MV-4-11 (cell line): ENCODE measurements at places on chromosomes 7 and 10.

DNA sequence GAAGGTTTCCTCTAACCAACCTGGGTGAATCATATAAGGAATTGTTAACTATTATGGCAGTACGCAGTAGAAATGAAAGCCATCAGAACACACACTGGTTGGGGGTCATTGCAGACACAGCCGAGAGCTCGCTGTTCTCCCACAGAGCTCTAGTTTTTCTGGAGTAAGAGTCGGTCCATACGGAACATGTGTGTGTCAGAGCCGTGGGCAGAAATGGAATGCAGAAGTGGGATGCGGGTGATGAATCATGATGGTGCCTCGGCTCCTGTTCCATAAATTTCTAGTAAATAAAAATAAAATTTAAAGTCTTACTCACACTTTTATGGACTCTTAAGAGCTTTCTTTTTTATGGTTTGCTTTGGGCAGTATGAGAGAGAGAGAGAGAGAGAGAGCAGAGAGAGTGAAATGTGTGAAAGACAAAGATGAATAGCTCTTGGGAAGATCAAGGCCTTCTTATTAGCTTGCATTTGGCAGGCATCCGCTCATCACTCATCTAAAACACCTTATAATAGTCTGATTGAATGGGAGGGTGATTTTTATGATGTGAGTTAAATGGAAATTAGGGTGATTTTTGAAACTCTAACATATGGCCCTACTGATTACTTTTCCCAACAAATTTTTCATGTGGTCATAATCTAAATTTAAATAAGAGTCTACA is 98.8 kb upstream of the PFKP start:
- DNase-seq = peak; percentile 53

DNA sequence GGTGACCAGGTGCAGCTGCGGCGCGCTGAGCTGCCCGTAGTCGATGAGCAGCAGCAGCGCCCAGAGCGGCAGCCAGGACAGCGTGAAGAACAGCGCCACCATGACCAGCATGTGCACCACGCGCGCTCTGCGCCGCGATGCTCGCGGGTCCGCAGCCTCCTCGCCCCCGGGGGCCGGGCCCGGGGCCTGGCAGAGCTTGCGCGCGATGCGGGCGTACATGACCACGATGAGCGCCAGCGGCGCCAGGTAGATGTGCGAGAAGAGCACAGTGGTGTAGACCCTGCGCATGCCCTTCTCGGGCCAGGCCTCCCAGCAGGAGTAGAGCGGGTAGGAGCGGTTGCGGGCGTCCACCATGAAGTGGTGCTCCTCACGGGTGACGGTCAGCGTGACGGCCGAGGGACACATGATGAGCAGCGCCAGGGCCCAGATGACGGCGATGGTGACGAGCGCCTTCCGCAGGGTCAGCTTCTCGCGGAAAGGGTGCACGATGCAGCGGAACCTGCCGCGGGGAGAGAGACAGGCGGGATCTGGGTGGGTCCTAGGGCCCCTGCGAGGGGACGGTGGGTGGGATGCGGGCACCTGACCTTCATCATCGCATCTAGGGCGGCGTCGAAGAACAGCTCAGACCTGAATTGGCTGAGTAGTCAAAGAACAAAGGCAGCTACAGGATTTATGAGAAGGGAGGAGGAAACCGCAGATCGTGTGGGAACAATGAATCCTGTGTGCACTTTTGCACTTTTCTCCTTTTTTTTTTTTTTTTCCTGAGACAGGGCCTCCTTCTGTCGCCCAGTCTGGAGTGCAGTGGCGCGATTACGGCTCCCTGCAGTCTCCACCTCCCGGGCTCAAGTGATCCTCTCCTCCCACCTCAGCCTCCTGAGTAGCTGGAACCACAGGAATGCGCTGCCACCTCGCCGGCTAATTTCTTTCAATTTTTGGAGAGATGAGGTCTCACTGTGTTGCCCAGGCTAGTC is 22.4 kb upstream of the PPA1 start:
- peak; percentile 5 for DNase-seq

DNA sequence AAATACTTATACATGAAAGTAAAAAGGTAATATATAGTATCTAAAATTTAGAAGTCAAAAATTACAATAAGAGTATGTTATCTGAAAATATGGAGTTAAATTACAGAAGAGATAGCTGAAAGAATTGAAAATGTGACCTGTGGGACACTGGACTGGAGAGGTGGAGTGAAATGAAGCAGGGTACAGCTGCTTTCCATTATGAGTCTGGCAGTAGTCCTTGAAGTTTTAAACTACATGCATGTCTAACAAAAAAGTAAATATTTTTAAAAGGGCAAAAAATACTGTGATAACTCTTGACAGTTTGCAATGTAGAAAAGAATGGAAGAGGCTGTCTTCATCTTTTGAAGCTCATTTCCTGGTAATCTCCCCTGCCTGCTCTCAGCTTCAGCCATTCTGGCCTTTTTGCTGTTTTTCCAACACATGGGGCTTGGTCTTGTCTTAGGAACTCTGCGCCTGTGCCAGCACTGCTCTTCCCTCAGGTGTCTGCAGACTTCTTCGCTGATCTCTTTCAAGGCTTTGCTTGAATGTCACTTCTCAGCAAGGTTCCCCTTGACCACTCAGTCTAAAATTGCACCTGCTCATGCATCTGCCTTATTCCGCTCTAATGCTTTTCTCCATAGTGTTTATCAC is 36.9 kb downstream of the PTPRZ1 start:
- no peak for DNase-seq

DNA sequence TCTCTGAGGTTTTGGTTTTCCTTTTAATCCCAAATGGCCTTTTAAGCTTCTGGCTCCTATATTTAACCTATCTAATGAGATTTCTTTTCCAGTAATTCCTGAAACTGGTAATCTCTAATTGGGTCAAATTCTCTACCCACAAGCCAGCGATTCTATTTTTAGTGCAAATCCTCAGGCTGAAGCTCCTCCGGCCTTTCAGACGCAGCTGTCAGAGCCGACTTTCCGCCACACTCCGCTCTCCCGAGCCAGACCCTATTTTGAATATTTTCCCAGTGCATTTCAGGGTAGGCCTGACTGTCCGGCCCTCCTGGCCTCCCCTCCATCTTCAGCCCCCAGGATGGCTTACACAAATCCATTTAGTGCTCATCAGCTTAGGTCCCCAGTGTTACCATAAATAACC is 9.7 kb upstream of the ADCY1 start:
- no peak for DNase-seq

DNA sequence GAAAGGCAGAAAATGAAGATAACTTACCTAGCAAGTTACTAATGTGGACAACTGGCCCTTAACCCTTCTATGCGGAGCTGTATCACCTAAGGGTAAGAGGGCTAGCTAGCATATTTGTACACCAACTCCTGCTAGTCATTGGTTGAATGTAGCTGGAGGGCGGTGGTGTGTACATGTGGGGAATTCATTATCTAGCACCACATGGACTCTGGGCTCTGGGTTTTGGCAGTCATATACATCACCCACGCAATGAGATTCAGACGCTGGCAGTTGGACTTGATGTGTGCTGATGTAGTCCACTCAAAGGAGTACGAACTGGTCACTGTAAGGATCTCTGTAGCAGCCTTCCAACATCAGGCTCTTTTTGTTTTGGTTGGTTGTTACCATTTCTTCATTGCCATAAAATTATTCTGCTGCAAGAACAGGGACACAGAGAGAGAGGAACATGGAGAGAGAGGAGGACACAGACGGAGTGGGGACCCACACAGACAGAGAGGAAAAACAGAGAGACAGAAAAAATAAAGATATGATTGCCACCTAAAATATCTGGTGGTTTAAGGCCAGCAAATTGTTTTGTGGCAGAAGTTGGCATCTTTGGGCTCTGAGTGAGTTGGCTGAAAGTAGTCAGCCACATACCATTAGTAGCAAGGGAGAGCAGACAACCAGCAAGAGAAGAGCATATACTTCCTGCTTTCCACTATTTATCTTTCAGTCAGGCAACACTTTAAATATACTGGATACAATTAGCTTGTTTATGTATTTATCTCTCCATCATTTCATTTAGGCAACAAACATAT is 76.7 kb upstream of the MTPN start:
- no peak for DNase-seq

DNA sequence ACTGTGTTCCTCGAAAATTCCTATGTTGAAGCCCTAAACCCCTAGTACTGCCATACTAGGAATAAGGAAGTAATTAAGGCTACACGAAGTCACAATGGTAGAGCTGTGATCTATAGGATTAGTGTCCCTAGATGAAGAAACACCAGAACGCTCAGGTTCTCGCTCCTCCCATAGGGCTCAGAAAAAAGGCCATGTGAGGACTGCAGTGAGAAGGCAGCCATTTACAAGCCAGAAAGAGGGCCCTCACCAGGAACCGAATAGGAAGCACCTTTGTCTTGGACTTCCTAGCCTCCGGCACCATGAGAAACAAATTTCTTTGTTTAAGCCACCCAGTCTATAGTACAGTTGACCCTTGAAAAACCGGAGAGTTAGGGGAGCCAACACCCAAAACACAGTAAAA is 46.2 kb downstream of the CACUL1 start:
- peak; percentile 39 for DNase-seq

DNA sequence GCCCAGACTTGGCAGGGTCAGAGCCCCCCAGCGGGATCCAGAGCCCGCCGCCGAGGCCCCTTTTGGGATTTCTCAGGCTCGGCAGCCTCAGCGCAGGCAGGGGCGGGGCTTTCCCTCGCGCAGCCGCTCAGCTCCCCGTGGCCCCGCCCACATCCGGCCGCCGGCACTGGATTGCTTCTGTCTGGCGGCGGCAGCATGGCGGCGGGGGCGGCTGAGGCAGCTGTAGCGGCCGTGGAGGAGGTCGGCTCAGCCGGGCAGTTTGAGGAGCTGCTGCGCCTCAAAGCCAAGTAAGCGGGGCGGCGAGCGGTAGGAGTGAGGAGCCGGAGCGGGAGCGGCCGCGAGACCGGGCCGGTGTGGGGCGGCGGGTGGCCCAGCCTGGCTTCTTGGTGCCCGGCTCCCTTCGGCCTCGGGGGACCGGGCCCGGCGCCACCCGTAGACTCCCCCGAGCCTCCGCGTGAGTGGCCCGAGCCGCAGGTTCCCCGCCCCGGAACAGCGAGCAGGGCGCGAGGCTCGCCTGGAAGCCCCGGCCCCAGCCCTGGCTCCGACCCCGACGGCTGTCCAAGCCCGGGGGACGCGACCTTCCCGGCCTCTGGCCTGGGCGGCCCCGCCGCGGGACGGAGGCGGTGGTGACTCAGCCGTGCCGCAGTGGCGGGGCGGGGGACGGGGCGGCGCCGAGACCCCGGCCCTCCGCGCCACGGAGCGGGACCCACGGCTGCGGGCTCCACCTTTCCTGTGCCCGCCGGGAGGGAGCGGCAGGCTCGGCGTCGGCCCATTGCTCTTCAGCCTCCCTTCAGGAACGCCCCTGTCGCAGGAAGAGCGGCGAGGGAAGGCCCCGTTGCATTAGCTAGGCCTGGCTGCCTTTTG is at the start of gene GLRX3:
TSS of gene GLRX3 (plus strand) at position 166 of the 864 bp plus-strand sequence. CDS start at position 196, 30 bp downstream.
- peak; percentile 77 for DNase-seq

DNA sequence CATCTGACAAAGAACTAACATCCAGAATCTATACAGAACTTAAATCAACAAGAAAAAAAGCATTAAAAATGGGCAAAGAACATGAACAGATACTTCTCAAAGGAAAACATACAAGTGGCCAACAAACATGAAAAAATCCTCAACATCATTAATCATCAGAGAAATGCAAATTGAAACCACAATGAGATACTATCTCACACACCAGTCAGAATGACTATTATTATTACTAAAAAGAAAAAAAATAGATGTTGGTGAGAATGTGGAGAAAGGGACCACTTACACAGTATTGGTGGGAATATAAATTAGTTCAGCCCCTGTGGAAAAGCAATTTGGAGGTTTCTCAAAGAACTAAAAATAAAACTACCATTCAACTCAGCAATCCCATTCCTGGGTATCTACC is 89.1 kb upstream of the ADO start:
- DNase-seq = no peak

GRCh38 chr10:93299195-93299594 is 182.9 kb downstream of the MYOF start:
- DNase-seq = no peak

- DNase-seq = no peak
Observed at GRCh38 chr7:28442540-28443420, 30.5 kb downstream of the CREB5 start.

DNA sequence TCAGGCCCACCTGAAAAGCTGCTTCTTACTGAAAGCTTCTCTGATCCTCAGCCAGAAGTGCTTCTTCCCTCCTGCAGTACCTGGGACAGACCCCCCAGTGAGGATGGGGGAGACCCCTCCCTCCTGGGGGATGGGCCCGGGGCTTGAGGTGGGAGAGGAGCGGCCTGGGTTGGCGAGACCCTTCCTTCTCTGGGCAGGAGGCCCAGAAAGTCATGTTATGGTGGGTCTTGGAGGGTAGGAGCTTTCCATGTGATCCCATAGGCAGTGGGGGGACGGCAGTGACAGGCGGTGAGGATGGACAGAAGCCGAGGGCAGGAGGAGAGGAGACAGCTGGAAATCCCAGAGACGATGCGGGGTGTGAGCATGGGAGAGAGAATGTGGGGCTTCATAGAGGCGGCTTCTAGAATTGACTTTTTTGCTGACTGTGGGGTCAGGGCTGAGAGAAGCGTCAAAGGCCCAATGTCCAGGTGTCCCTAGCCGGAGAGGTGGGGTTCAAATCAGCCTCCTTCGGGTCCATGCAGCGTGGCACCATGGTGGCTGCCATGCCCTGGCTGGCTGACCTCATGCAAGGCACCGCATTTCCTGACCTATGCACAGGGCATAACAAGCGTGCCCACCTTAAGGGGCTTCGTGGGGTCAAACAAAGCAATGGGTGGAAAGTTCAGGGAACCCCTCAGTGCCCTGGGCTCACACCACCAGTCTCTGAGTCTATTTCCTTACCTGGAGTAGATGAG is 154.0 kb downstream of the UBE2H start:
- DNase-seq = no peak

DNA sequence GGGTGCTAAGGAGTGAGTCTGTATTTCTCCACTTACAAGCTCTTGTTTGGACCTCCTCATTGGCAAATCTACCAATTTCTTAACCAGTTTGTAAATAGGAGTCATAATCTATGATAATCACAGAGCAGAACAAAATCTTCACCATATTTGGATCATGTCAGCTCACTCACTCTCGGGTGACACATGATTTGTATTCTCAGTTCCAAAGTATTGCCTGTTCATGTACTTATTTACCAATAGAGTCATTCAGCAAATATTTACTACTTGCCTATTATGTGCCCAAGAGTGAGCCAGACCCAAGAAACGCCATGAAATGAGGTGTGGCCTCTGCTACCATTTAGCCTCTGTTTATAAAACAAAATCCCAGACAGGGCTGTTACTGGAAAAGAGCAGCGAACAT is 114.8 kb downstream of the TSPAN12 start:
- no peak for DNase-seq

DNA sequence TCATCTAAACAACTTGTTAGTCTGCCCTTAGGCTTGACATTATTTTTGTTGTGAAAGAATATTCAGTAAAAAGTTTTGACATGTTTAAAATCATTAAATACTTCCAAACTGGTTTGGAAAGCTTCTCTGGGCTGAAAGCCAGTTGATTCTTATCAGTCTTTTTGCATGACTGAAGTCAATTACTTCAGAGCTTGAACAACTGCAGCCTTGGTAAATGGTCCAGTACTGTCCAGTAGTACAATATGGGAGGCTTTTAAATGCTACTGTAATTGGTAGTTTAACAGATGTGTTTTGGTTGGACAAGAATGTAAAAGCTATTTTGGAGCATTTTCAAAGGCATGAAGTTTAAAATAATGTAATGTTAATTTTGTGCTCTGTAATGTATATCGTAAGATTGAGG is 103.4 kb downstream of the SDK1 start:
- no peak for DNase-seq
